ENCODE measurements at places on chromosomes 5 and 9.

- DNase-seq: no peak
Observed at GRCh38 chr5:124921694-124922093, 175.3 kb upstream of the ZNF608 start.

DNA sequence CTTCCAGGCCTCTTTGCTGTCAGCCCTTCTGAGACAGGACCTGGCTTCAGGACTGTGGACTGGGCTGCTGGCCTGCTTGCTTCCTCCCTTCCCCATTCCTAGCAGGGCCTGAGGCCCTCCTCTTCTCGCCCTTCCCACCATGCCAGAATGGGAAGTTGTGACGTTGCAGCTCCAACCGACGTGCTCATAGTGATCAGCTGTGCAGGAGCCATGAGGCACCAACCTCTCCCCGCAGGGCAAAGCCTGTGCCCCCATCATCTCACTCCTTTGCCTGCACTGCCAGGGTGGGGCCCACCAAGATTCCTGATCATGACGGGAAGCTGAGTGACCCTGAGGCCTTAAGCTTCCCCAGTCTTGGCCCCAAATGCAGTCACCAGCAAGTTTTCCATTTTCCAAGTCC lies 45.1 kb upstream of the GARNL3 start:
- DNase-seq: no peak

GRCh38 chr5:99379187-99379586 lies 450.4 kb upstream of the CHD1 start:
- DNase-seq: no peak

DNA sequence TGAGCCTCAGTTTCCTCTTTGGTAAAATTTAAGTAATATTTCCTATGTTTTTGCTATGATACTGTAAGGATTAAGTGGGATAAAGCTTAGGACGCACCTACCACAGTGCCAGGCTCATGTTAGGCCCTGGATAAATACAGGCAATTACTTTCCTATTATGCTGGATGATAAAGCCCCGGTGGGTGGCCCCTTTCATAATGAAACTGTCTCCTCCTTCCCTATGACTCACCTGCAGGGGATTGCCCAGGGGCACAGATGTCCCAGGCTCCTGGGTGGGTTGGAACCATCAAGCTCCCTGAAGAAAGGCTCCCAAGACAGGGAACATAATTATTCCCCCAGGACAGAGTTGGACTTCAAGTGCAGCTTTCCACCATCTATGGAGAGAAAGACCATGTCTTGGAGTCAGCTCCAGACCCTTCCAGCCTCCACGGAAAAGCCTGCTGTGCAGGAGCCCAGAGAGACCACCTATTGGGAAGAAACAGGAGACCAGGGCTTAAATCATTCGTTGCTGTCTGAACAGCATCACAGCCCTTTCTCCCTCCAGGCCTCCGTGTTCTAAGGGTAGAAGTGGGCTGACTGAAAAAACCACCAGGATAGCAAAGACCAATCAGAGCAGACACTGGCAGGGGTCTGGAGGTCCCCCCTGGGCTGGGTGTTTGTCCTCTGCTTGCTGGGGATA lies 43.2 kb upstream of the FOXE1 start:
- no peak for DNase-seq

- DNase-seq: no peak
Observed at GRCh38 chr5:151740958-151741373, 17.5 kb downstream of the ATOX1 start.

DNA sequence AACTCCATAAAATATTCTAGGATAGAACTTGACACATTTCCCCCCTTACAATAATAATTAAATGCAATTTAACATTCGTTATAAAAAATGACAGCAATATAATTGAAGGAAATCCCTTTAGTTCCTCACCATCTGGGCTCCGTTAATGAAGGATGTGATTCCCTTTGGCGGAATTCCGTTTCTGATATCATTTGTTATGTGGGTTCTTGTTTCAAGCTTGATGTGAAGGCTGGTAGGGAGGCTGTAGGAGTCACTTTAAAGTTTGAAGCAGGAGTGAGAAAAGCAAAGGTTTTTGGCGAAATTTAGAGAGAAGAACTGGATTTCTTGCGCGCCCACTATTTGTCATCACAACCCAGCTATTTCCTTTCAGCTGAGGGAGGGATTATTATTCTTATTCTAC lies 4.0 kb downstream of the RGS7BP start:
- no peak for DNase-seq

DNA sequence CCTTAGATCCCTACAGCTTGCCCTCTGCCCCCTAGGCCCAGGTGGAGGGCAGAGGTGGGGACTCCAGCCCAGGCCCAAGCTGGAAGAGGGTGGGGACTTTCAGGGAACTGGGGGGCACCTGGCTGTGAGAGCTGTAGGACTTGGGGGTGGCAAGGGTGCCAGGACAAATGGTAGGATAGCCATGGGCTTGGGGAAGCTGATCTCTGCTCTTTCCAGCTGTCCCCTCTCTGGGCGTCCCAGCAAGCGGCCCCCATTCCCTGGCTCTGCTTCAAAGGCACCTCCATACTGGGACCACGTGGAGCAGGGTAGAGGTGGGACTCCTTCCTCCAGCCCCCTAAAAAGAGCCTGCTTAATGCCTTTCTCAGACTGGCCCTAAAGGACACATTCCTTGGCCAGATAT lies 385 bp downstream of the LTC4S start:
- no peak for DNase-seq

DNA sequence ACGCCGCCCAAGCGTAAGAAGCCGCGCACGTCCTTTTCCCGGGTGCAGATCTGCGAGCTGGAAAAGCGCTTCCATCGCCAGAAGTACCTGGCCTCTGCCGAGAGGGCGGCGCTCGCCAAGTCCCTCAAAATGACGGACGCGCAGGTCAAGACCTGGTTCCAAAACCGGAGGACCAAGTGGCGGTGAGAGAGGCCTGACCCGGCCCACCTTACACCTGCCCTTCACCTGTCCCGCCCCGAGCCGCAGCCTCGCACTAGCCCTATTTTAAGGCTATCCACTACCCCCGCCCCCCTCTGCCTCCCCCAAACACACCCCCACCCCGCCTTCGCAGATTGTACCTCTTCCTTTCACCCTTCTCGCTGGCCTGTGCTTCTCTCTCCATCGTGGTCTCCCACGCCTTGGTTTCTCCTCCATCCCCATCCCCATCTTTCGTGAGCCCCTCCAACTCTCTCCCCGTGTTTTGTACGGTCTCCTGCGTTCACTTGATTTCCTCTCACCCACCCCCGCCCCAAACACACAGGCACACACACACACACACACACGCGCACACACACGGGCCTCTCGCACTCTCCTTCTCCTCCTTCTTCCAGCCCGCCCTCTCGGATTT lies 1.3 kb downstream of the TLX3 start:
- peak; percentile 42 for DNase-seq

DNA sequence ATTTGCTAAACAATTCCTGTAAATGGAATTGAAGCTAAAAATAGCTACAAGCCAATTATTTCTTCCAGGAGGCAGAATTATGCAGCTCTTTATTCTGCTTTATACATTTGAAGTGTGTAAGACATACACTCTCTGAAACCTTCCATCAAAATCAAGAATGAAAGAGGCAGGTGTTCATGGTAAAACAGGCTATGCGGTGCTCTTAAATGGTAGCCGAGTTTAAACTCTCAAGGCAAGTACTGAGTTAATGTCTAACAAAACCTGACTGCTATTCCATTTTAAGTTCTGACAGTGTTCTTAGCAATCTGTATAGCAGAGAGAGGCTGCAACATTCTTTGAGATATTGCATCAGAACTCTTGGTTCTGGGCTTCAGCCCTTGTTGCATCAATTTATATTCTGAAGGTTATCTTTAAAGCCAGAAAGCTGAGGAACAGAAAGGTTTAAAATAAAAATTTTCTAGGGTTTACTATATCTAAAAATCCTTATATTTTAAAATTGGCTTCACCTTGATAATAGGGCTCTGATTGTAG lies 248.3 kb upstream of the CCNG1 start:
- DNase-seq: no peak

DNA sequence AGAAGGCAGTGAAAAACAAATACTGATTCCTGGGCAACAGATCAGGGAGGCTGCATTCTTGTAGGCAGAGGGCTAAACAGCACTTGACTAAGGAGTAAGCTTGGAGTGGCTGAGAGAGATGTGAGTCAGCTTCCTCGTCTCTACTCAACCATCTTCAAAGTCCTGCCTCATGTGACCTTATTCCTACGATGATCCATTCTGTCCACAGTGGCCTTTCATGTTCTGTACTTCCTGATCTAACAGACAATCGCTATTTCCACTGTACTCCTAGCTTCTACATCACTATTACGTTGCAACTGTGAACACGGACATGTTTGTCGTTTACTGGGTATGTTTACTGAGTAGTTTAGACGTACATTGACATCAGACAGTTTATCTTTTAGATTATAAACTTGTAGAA lies 365.4 kb downstream of the ARL15 start:
- no peak for DNase-seq

GRCh38 chr9:85168412-85168811 lies 498.9 kb downstream of the NTRK2 start:
- DNase-seq: no peak

DNA sequence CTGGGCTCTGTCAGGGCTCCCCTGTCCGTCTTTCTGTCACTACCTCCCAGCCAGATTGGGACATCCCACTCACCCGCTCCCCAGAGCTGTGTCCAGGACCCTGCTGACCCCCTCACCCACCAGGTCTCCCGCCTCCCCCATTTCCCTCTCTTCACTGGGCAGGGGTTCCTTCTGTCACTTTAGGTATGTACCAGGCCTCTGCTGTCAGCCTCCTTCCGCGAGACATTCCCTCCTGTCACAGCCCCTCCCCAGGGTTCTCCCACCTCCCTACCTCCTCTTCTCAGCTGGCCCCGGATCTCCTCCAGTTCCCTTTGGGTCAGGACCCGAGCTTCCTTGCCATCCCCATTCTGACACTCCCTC lies 488 bp downstream of the POLR1E start:
- no peak for DNase-seq

DNA sequence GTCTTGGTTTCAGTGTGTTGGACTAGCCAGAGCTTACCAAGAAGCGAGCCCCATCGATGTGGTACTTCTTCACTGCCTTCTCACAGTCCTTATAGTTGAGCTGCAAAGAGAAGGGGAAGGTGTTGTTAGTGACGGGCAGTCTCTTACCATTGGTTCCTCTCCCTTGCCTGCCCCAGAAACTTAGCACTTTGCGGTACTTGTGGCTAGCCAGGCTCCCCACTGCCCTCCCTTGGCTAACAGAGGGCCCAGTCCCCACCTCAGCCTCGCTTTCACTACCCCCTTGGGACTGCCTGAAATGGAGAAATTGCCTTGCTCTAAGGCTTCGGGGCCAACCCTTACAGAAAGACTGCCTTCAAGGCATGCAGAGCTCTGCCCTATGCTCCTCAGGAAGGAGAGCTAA lies 4.3 kb downstream of the LCP2 start:
- no peak for DNase-seq

- no peak for DNase-seq
Observed at GRCh38 chr9:6910497-6910896, 152.7 kb downstream of the KDM4C start.

DNA sequence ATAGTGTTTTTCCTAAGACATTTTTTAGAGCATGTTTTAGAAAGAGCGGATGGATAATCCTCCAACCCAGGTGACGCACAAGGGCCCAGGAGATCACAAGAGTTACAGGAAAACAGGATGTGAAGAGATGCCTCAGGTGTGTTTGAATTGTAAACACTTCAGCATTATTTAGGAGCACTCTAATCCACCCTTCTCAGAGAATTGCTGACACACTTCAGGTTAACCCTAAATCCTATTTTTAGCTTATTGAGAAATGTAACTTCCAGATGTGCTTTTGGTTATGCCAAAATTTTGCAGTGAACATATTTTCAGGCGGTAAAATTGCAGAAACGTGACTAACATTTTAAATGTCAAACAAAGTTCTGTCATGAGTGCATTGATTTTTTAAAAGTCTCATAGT lies 755.4 kb upstream of the CTNND2 start:
- no peak for DNase-seq

- DNase-seq: no peak
Observed at GRCh38 chr9:90983394-90983793, 181.8 kb downstream of the SYK start.

All from DMS79 treated with DMSO at 0.1 percent for 48 hours (cell line).